Osteoblast (primary cell): ENCODE measurements at places on chromosomes 3 and 15. TPM values are rescaled to one million over a fixed set of nuclear protein-coding genes. Genes with fewer than 3 reads are reported as not detected.

DNA sequence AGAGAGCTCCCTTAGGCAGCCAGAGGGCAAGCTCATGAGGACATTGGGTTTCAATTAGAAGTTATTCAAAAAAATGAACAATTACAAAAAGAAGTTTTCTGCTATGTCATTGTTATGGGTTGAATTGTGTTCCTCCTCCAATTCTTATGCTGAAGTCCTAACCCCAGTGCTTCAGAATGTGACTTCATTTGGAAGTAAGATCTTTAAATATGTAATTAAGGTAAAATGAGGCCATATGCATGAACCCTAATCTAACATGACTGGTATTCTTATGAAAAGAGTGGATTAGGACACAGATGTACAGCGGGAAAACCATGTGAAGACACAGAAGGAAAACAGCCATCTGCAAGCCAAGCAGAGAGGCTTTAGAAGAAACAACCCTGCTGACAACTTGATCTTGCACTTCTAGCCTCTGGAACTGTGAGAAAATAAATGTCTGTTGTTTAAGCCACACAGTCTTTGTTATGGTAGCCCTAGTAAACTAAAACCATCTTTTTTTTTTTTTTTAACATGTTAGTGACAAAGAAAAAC lies 929.6 kb downstream of the EPHA3 start:
- H3K27me3 ChIP-seq, result no peaks in the 10 kb centered on the region
- no peak overlapping the region for H3K27ac ChIP-seq
- no peaks in the 10 kb centered on the region for H3K36me3 ChIP-seq
- H3K4me1 ChIP-seq, result no peaks in the 10 kb centered on the region

DNA sequence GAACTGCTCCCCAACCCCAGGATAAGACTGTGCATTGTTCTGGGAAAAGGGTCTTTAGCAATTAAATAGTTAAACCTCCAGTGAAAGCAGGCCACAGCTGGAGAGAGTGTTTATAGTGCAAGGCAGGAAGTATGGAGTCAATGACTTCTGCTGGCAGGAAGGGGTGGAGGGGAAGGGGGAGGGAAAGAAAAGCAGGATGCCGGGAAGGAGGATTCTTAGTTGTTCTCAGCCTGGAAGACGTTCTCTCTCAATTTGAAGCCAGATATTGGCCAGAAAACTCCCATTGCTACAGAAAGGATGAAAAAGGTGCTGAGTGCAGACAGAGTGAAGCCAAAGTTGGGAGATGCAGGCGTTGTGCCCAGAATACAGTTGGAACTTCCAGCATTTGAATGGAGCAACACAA lies 35.7 kb upstream of the ACTL6A start:
- no peak overlapping the region for H3K27ac ChIP-seq
- peaks cover 6% of the 10 kb centered on the region for H3K4me1 ChIP-seq
- H3K4me3 ChIP-seq, result peak overlapping the region; percentile 52
- no peaks in the 10 kb centered on the region for H3K36me3 ChIP-seq
- no peaks in the 10 kb centered on the region for H3K27me3 ChIP-seq

SENP8 gene
- 2.4 and 2.5 TPM in 2 replicates for total RNA-seq

- H3K27ac ChIP-seq, result no peak overlapping the region
- H3K36me3 ChIP-seq, result no peaks in the 10 kb centered on the region
- H3K4me3 ChIP-seq, result no peak overlapping the region
- H3K27me3 ChIP-seq, result no peaks in the 10 kb centered on the region
- H3K4me1 ChIP-seq, result no peaks in the 10 kb centered on the region
- no peak for DNase-seq
These were observed 711.0 kb downstream of the MECOM start for GRCh38 chr3:168952551-168952950.

DNA sequence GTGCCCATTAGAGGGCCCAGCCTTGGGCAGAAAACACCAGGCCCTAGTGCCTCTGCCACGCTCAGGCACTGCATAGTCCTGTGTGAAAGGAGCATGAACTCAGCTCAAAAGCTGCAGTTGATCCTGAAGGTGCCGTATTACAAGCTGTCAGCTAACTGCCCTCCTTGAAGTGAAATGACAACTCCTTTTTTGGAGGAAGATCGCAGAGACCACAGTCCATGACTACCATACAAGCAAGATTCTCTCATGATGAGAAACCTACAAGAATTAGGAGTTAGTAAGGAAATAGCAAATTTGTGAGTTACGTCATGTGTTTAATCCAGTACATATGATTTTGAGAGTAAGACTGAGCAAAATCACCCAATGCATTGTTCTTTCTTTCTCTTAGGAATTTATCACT lies 513.9 kb upstream of the NR2F2 start:
- no peaks in the 10 kb centered on the region for H3K27me3 ChIP-seq
- H3K27ac ChIP-seq, result no peak overlapping the region
- H3K4me1 ChIP-seq, result no peaks in the 10 kb centered on the region
- no peaks in the 10 kb centered on the region for H3K36me3 ChIP-seq
- no peak for DNase-seq
- no peak overlapping the region for H3K4me3 ChIP-seq

TUSC7 gene
- not detected in 2 replicates for total RNA-seq

GRCh38 chr3:184592371-184593219 lies 31.0 kb downstream of the EPHB3 start:
- no peaks in the 10 kb centered on the region for H3K4me1 ChIP-seq
- no peaks in the 10 kb centered on the region for H3K27me3 ChIP-seq
- no peak overlapping the region for H3K27ac ChIP-seq
- DNase-seq, result peak; percentile 84
- no peak overlapping the region for H3K4me3 ChIP-seq

DNA sequence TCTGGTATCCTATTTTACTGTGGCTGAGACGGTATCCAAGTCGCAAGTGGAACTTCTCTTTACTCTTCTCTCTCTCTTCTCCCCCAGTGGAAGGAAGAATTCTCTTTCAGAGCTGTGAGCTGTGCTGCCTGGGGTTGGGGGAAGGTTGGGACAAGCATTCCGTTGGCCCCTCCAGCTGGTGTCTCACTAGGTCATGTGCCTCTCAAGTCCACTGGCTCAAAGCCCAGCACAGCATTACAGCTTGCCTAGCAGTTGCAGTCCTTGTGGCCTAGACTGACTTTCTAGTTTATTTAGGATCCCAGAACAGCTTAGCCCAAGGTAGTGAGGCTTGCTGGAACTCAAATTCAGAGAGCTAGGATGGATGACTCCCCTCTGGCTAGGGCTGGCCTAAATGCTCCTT lies 76.1 kb upstream of the SPATA16 start:
- H3K4me3 ChIP-seq, result no peak overlapping the region
- no peaks in the 10 kb centered on the region for H3K27me3 ChIP-seq
- H3K36me3 ChIP-seq, result no peaks in the 10 kb centered on the region
- DNase-seq, result no peak
- H3K27ac ChIP-seq, result no peak overlapping the region
- no peaks in the 10 kb centered on the region for H3K4me1 ChIP-seq

SLC7A14 gene
- total RNA-seq, result 0.29 and 0.36 TPM in 2 replicates

FETUB gene
- total RNA-seq, result not detected in 2 replicates

DNA sequence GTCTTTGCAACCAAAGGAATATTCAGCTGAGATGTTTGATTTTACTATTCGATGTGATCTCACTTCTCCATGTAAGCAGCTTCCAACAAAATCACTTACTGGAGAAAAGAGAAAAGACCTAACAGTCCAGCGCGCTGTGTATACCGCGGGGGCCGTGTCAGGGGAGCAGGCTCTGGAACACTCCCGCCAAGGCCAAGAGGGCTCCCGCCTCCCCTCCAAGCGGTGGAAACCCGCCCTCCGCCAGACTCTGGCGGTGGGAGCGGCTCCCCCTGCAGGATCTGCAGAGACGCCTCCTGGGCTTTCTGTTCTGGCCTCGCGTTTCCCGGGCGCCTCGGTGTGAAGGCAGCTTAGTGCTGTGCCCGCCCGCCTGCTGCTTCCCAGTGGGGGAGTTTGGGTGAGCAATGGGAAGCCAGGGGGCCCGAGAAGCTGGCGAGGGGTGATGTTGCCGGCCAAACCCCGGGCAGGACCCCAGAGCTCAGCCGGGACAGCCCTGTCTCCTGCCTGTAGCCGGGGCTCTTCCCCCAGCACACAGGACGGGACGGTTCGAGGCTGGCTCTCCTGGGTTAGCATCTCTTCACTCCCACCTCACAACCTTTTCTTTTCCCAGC lies 36.3 kb downstream of the CHST14 start:
- DNase-seq, result peak; percentile 97
- no peaks in the 10 kb centered on the region for H3K36me3 ChIP-seq
- H3K27ac ChIP-seq, result no peak overlapping the region
- H3K27me3 ChIP-seq, result peaks cover 24% of the 10 kb centered on the region

ISLR2 gene
- total RNA-seq, result under 0.01 TPM in 1 of 2 replicates, not detected in the other

RASGRF1 gene
- total RNA-seq, result under 0.01 TPM in 1 of 2 replicates, not detected in the other

SHC4 gene
- total RNA-seq, result 0.72 and 1.5 TPM in 2 replicates

GRCh38 chr3:60319179-60319858 lies 931.9 kb downstream of the FHIT start:
- no peaks in the 10 kb centered on the region for H3K36me3 ChIP-seq
- no peak for DNase-seq
- H3K27ac ChIP-seq, result no peak overlapping the region
- no peaks in the 10 kb centered on the region for H3K27me3 ChIP-seq

CAV3 gene
- not detected in 2 replicates for total RNA-seq

GALNT15 gene
- total RNA-seq, result 6.5 and 7.1 TPM in 2 replicates

DNA sequence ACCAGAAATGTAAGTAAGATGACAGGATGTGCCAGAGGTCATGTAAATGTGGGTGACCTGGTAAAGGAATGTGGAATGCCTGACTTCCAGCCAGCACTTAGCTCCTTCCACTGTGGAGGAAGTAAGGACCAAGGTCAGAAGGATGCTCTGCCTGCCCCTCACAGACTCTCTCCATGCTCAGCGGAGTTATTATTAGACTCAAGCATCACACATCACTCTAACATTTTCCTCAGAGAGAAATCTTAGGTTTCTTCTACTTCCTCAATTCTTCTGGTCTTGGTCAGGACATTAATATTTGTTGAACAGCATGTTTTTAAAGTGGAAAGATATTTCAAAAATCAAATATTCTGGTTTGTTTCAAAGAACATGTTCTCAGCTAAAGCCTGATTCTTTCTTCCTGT lies 231.4 kb upstream of the WNT5A start:
- no peaks in the 10 kb centered on the region for H3K27me3 ChIP-seq
- peak; percentile 79 for DNase-seq
- no peaks in the 10 kb centered on the region for H3K36me3 ChIP-seq
- peaks cover 20% of the 10 kb centered on the region for H3K4me1 ChIP-seq
- peak overlapping the region; percentile 52 for H3K27ac ChIP-seq
- no peak overlapping the region for H3K4me3 ChIP-seq

THPO gene
- under 0.01 TPM in 1 of 2 replicates, not detected in the other for total RNA-seq

- H3K4me1 ChIP-seq, result no peaks in the 10 kb centered on the region
- no peaks in the 10 kb centered on the region for H3K27me3 ChIP-seq
- H3K36me3 ChIP-seq, result no peaks in the 10 kb centered on the region
- H3K27ac ChIP-seq, result no peak overlapping the region
- H3K4me3 ChIP-seq, result no peak overlapping the region
These were observed 134.3 kb downstream of the EDEM1 start for GRCh38 chr3:5321666-5322340.

NSMCE3 gene
- 9.8 and 10.0 TPM in 2 replicates for total RNA-seq

DNA sequence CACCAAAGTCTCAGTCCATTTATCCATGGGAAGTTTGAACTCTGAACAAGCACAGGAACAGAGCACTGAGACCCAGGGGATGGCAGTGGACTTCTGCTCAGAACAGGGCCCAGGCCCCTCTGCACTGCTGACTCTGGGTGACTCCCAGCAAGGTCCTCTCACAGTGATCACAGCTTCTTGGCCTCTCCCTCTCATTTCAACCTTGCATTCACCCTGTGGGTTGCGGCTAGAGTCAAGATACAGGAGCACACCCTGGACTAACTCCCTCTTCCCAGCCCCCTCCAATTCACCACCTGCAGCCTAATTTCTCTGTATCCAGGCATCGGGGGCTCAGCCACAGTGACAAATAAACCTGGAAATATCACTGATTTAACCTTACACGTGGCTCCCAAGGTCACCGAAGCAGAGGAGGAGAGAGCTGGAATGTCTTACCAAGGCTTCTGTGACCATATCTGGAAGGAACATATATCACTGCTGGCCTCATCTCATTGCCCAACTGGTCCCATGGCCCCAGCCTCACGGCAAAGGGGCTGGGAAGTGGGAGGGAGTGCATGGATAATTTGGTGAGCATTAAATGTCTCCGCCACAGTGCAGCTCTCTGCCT lies 1.2 kb downstream of the RTP3 start:
- no peak overlapping the region for H3K27ac ChIP-seq
- DNase-seq, result no peak
- H3K27me3 ChIP-seq, result no peaks in the 10 kb centered on the region
- H3K36me3 ChIP-seq, result no peaks in the 10 kb centered on the region
- H3K4me1 ChIP-seq, result peaks cover 36% of the 10 kb centered on the region
- H3K4me3 ChIP-seq, result no peak overlapping the region

DNA sequence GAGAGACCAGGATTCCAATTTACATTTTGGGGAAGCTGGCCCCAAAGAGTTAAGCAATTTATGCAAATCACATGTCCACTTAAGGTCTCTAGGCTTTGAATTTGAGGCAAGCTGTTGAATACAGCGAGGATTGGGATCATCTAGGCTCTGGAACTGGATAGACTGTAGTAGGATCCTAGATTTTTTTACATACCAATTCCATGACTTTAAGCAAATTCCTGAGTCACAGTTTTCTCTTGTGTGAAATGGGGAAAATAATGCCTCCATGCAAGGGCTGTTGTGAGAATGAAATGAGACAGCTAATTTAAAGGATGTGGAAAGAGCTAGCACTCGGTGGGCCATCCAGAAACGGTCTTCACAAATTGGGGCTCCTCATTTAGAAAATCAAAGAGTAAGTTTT lies 103.4 kb downstream of the MINAR1 start:
- H3K27ac ChIP-seq, result no peak overlapping the region
- no peaks in the 10 kb centered on the region for H3K4me1 ChIP-seq
- H3K27me3 ChIP-seq, result no peaks in the 10 kb centered on the region
- no peaks in the 10 kb centered on the region for H3K36me3 ChIP-seq

DNA sequence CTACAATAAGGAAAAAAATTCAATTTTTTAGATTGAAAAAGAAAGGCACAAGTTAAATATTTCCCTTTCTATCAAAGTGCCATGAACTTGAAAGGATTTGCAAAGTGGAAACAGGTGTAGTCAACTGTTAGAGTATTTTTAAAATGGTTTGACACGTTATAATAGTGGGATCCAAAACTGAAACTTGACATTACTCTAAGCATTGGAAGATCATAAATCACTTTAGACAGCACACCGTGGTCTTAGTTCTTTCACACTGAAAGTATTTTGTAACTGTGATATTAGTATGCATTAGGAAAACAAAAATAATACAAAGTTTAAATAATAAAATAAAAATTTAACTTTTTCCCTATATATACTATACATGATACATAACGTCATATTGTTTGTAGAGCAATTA lies 933.1 kb downstream of the EPHA3 start:
- H3K36me3 ChIP-seq, result no peaks in the 10 kb centered on the region
- no peak for DNase-seq
- no peaks in the 10 kb centered on the region for H3K27me3 ChIP-seq
- H3K4me1 ChIP-seq, result no peaks in the 10 kb centered on the region

GHSR gene
- not detected in 2 replicates for total RNA-seq

- peak overlapping the region; percentile 67 for H3K27ac ChIP-seq
- peaks cover 8% of the 10 kb centered on the region for H3K36me3 ChIP-seq
- H3K4me1 ChIP-seq, result peaks cover 32% of the 10 kb centered on the region
- no peak overlapping the region for H3K4me3 ChIP-seq
- no peaks in the 10 kb centered on the region for H3K27me3 ChIP-seq
These were observed 22.4 kb downstream of the CIAO2A start for GRCh38 chr15:64070965-64071851.
